GM12865 (cell line): ENCODE measurements at places on chromosomes 12 and 14.

GRCh38 chr12:118237908-118238307 is 102.0 kb downstream of the PEBP1 start:
- no peak for DNase-seq

DNA sequence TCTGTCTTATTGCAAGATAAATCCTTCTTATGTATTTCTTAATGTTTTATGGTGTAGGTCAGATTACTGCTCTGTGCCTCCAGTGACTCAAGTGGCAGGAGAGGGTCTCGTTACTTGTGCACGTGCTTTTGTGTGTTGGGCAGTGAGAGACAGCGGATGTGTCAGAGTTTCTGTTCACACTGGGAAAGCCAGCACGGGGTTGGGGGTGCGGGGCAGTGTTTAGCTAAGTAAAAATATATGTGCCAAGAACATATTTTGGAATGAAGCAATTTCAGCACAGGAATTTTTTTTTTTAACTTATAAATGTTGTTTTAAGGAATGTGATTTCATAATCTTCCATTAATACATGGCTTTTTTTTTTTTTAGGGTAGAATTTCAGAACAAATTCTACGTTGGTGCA is 4.5 kb upstream of the DNAH10 start:
- DNase-seq = no peak

DNA sequence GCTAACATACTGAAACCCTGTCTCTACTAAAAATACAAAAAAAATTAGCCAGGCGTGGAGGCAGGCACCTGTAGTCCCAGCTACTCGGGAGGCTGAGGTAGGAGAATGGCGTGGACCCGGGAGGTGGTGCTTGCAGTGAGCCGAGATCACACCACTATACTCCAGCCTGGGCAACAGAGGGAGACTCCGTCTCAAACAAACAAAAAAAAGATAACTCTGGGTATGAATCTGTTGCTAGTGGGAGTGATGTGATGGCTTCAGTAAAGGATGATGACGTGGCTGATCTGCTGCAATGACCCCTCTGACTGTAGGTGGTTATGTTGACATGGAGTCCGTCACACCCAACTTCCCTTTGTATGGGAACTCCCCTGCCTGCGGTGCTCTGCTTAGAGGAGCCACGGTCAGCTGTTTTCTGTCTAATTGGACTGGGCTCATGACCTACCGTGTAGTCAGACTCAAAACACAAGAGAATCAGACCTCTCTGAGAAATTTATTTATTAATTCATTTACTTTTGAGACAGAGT is 59.1 kb upstream of the MED13L start:
- peak; percentile 90 for DNase-seq

GRCh38 chr12:96497855-96498254 is 8.5 kb downstream of the CFAP54 start:
- DNase-seq = no peak

GRCh38 chr14:46820291-46820690 is 168.7 kb upstream of the RPL10L start:
- no peak for DNase-seq

DNA sequence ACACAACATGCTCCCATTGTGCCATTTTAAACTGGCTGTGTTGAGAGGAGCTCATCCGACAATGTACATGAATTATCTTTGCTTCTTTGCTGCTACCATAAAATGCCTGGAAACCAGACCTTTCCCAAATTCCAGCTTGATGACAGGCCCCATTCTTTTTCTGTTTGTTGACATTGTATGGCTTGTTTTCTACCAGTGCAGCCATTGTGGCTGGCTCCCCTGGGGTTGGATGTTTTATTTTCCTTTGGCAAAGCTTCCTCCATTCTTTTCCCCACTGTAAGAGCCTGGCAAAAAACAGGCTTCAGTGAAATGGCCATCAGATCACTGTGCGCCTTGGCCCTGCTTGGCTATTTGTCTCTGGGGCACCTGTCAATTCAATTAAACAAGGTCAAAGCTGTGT is 532.5 kb downstream of the VRK1 start:
- DNase-seq = no peak

DNA sequence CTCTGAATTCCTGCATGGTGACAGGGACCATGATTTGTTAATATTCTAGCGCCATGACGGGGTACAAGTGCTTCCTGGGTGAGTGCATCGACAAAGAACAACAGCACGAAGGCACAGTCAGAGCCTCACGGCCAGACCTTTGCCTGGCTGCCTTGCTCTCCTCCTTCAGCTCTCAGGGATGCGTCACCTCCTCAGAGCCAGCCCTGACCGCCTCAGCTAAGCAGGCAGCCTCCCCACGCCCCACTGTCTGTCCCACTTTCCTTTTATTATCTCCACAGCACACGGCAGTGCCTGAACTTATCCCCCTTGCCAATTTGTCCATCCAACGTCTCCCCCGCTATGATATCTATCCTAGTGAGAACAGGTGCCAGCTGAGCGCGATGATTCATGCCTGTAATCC is 16.5 kb upstream of the FZD10 start:
- DNase-seq = no peak

DNA sequence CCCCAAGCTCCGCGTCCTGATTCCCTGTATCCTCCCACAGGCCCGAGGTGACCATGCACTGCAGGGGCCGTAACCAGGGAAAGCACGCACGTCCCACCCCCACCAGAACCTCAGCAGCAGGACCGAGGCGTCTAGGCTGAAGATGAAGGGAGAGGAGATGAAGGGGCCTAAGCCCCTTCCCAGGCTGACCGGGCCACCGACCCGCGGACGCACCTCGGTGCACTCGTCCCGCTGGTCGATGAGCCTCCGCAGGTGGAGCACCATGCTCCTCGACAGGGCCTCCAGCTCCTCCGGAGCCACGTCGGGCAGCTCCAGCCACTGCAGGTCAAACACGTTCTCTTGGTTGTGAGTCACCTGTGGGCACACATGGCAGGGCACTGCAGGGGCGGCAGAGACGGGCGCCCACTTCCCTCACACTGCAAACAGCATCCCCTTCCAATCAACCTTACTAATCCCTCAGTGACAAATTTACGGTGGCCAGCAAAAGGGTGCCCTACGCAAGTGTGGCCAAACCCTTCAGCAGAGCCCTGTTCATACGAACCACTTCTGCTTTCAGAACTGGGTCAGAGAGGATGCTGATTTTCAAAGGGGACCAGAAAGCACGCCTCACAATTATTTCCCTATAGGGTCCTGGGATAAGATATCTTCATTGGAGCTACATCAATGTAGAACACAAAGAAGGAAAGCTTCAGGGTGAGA is 77.8 kb downstream of the CCDC88C start:
- no peak for DNase-seq

GRCh38 chr12:78970041-78970440 is 105.5 kb downstream of the SYT1 start:
- no peak for DNase-seq
